ENCODE measurements at places on chromosomes 16 and 17. TPM values are rescaled to one million over a fixed set of nuclear protein-coding genes. Genes with fewer than 3 reads are reported as not detected.

- DNase-seq, result peak; percentile 51
These were observed 8.5 kb downstream of the HASPIN start for GRCh38 chr17:3732210-3732621.

TM4SF5 gene
- total RNA-seq, result not detected

CAVIN1 gene
- 346 TPM for total RNA-seq

KRT12 gene
- not detected for total RNA-seq

- peak; percentile 59 for DNase-seq
These were observed 30.5 kb downstream of the CDH13 start for GRCh38 chr16:82657239-82657638.

- DNase-seq, result no peak
These were observed 37.0 kb downstream of the GAS7 start for GRCh38 chr17:10161386-10161785.

All from myocyte (in vitro differentiated cells).